ENCODE measurements at places on chromosomes 1 and 21.

- no peak for DNase-seq
Observed at GRCh38 chr1:15005116-15005515, 148.4 kb upstream of the TMEM51 start.

DNA sequence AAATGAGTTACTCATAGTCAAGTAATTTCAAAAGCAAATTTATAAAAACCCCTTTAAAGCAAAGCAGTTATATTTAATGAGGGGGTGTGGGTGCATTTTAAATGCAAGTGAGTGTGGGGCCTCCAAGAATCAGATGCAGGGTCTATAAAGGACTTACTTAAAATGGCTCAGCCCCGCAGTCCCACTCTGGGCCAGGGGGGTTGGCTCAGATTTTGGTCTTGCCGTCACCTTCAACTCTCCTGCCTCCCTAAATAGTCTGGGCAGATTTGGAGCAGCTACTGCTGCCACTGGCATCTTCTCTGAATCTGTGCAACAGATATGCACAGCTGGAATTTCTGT, 16.2 kb downstream of the AMPD2 start:
- no peak for DNase-seq

- DNase-seq = no peak
Observed at GRCh38 chr1:185073725-185074124, 28.4 kb downstream of the RNF2 start.

- DNase-seq = no peak
Observed at GRCh38 chr1:152961226-152961891, 9.1 kb upstream of the SPRR4 start.

GRCh38 chr1:200892546-200892945, 2.2 kb upstream of the INAVA start:
- DNase-seq = no peak

DNA sequence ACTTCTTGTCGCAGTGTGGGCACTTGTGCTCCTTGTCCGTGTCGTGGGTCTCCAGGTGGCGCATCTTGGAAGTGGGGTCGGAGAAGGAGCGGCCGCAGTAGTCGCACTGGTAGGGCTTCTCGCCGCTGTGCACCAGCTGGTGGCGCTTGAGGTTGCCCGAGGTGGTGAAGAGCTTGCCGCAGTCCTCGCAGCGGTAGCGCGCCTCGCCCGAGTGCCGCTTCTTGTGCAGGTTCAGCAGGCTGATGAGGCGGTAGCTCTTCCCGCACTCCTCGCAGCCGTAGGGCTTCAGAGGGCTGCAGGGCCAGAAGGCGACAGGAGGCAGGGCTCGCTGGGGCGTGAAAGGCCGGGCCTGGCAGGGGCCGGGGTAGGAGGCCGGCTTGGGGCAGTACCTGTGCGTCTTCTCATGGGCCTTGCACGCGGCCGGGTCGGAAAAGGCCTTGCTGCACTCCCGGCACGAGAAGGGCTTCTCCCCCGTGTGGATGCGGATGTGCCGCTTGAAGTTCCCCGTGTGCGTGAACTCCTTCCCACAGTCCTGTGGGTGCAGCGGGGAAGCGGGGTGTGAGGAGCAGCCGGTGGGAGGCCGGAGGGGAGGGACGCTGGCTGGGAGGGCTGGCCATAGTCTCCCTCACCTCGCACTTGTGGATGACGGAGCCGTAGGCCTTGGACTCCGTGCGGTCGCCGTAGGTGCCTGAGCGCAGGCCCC, 31.4 kb downstream of the ZBTB17 start:
- DNase-seq = no peak

DNA sequence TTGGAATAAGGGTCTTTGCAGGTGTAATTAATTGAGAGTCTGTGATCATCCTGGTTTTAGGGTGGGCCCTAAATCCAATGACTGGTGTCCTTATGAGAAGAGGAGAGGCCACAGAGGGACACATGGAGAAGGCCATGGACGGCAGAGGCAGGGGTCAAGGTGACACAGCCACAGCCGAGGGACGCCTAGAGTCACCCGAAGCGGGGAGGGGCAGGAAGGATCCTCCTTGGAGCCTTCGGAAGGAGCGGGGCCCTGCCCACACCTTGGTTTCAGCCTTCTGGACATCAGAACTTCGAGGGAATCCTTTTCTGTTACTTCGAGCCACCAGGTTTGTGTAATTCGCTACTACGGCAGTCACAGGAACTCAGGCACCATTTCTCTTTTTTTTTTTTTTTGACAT, 31.1 kb downstream of the RRP1 start:
- DNase-seq = no peak

DNA sequence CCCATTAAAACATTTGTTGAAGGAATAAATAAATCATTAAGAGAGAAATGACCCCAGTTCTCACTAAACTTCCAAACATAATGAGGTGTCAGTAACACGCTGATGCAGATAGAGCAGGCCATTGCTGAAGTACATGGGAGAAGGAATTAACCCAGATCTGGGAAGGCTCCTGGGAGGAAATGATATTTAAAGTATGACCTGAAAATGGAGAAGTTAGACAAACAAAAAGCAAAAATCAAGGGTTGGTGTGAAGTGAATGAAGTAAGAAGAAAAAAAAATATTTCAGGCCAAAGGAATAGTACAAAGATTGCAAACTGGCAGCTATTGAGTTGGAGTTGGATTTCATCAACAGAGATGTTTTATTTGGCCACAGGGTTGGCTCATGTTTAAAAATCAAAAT, 71.4 kb downstream of the RGS2 start:
- no peak for DNase-seq

GRCh38 chr1:105636052-105636451, 1420.4 kb upstream of the PRMT6 start:
- DNase-seq = no peak

DNA sequence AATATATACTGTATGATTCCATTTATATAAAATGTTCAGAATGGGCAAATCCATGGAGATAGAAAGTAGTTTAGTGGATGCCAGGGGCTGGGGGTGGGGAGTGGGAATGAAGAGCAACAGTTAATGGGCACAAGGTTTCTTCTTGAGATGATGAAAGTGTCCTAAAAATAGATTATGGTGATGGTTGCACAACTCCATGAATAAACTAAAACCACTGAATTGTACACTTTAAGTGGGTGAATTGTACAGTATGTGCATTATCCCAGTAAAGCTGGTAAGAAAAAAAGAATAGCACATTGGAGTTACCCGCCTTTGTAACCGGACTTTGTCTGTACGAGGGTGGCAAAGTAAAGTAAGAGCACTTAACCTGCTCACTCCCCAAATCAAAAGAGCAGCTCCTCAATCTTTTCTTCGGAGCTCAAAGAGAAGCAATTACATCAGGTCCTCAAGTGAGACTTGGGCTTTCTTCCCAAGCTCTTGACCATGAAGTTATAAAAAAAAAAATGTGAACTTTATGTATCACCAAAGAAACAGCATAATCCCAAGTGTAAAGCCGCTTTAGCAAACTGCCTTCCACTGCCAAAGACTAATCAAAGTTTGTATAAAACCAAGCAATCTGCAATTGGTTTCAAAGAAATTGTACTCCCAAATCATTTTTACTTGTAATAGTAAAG, 32.1 kb downstream of the ALDH9A1 start:
- DNase-seq = peak; percentile 77

DNA sequence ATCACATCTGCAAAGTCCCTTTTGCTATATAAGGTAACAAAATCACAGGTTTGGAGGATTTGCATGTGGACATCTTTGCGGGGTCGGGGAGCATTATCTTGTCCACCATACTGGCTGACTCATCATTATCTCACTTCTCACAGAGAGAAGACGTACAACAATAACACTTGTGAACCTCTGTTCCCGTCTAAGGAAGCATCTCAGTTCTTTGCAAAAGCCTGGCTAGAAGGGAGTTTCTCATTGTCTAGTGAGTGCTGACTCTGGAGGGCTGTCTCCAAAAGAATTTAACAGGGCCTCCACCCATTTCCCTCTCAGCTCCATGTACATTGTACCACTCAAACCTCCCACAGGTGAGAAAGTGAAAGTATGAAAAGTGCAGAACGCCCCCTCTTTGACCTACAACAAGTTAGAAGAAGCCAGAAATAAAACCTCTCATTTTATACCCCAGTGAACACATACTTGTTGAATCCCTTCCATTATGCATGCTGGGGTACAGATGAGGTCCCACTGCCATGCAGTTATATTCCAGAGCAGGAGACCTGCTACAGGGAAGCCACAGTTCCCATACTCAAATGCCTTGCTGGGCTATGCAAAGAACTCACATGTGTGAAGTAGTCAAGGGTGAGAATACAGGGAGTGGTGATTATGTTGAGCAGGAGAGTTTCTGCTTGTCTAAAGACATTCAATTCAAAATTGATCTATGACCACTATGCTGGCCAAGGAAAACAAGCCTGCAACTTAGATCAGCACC, 121.7 kb upstream of the PRDX6 start:
- DNase-seq = no peak

- no peak for DNase-seq
Observed at GRCh38 chr1:9670085-9670484, 18.6 kb downstream of the PIK3CD start.

- DNase-seq = no peak
Observed at GRCh38 chr21:35427320-35428000, 378.4 kb upstream of the RUNX1 start.

- no peak for DNase-seq
Observed at GRCh38 chr1:186943891-186944686, 115.3 kb downstream of the PLA2G4A start.

- DNase-seq = peak; percentile 4
Observed at GRCh38 chr1:97461782-97462181, 459.1 kb downstream of the DPYD start.

DNA sequence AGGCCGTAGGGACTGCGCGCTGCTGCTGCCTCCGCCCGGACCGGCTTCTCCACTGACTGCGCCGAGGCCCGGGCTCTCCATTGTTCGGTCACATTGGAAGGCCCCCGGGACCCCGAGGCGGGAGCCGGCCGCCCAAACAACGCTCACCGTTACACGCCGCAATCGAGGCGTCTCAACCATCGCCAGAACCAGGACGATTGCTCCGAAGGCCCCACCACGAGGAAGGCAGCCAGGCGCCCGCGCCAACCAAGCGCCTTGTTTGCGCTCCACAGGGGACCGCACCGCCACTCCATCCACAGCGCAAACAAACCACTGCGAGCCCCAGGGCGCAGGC, 595 bp downstream of the GLUL start:
- no peak for DNase-seq

GRCh38 chr1:25754470-25755181, 45.4 kb upstream of the SELENON start:
- no peak for DNase-seq

- DNase-seq = no peak
Observed at GRCh38 chr1:32902535-32902920, 1.3 kb upstream of the TMEM54 start.

DNA sequence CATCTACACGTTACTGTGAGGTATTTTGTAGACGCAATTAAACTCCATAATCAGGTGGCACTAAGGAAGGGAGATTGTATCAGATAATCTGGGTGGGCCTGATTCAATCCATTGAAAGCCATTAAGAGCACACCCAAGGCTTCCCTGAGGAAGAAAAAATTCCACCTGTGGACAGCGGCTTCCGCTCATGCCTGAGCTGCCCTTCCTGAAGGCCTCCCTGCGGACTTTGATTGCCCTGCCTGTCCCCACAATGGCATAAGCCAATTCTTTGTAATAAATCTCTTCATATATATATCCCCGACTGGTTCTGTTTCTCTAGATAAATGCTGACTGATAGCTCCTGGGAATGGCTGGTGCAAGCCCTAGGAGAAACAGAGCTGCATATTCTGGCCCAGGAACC, 138.3 kb downstream of the TGFBR3 start:
- DNase-seq = no peak

- DNase-seq = no peak
Observed at GRCh38 chr1:36382669-36383068, 3.1 kb downstream of the STK40 start.

GRCh38 chr1:65398083-65398482, 22.4 kb upstream of the LEPR start:
- DNase-seq = no peak

DNA sequence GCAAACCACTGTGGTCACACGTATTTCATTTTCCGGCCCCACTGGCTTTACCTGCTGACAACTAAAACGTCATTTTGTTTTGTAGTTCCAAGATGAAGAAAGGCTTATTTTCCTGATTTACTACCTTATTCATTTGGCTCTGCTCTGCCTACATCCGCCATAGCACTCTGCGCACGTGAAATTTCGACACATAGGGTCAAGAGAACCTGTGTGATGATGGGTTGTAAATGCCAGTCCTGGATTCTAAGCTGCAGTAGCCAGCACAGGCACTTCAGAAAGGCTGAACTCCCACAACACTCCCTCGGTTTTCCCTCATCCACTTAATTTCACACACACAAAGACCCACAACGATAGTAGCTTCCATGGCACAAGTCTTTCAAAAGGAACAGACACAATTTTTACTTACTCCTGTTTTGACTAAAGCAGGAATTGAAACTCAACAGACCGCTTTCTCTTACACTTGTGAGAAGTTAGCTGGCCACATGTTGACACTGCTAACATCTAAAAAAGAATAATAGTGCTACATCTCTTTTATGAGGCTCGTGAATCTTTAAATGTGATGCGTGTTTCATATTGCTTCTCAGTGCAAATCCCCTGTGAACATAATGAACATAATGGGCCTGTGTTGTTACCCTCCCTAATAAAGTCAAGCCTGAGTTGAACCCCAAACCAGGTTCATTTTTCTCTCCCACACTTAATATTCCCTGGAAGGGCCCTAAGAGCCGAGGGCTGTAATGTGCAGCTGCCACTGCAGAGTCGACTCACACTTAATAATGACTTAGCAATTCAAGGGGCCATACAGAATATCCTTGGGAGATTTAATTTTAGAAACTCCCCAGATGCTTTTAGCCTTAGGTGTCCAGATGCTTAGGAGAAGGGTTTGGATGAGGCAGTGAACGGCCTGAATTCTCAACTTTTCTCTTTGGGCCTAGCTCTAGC, 1.5 kb upstream of the RUNX1 start:
- DNase-seq = no peak

DNA sequence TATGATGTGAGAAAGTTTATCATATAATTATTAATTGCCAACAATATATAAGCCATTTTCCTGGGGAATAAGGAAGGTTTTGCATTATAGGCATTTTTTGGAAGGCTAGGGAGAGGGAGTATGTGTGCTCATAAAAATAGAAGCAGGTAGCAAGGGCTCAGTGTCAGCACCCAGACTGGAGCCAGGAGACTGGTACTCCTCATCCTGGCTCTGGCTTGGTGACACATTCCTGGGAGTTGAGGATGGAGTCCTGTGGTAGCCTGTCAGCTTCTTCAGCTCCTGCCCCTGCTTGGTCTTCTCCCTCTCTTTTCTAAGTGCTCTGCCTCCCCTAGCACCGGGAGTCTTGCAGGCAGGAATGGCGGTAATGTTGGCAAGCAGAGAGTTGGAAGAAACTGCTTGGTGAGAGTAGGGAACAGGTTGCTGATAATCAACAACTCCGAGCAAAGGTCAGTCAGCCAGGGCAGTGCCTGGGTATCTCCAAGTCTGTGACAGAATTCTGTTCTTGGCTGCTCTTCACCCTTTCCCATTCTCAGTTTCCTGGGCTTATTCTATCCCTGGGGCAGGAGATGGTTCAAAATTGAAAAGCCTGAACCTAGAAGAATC, 23.0 kb downstream of the GIPC2 start:
- DNase-seq = no peak
